H4 (cell line): ENCODE measurements at places on chromosomes 16 and 17. TPM values are rescaled to one million over a fixed set of nuclear protein-coding genes. Genes with fewer than 3 reads are reported as not detected.

DNA sequence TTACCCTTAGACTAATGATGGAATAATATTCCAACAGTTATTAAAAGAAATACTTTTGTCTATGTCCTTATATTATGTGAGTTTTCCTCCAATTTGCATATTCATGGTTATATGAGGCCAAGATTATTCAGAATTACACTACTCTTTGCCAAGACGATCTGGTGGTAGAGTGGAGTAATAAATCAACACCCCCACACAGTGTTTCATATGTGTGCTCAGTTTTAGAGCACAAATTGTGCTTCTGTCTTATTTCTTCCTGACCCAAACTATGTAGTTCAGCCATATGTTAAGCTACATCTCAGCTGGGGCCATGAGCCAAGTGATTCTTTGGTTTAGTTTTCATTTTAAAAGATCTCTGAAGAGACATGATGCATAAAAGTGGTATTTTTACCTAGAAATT lies 26.9 kb upstream of the PPM1E start:
- no peak for DNase-seq

Gene TMEM238L
- total RNA-seq: not detected in 2 replicates

Gene CCL14
- not detected in 2 replicates for total RNA-seq

DNA sequence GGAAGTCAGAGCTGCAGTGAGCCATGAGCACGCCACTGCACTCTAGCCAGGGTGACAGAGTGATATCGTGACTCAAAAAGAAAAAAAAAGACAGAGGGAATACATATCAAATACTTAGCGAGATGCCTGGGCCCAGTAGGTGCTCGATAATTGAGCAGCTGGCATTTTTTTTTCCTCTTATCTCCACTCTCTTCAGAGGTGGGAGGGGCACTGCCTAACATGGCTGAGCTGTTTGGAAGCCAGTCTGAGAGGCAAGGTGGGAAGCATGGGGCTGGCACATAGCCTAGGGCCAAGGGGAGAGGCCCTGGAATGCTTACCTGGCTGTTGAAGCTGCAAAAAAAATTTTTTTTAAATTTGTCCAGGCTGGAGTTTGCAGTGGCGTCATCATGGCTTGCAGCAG lies 38.4 kb downstream of the HIC1 start:
- DNase-seq: no peak

DNA sequence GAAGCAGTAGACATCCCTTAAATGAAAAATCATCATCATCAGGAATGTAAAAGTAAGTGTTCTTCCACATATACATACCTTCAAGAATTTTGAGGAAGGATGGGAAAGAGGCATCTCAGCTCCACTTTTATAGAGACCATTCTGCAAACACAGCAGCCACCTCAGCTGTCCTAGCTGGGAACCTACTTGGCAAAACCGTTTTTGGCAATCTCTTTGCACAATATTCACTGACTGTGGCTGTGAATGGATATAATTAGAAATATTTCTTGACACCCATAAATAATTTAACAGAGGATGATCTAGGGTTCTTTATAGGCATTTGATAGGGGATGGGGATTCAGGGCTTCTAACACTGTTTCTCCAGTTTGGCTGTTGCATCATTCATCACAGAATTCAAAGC lies at the start of gene MYH4:
MYH4 (minus strand) TSS at position 101 of the 400 bp plus-strand sequence. CDS start 2,814 bp downstream, outside the sequence.
- no peak for DNase-seq

GRCh38 chr17:5446786-5447185 lies 7.8 kb upstream of the C1QBP start:
- DNase-seq: no peak

Gene TNFRSF12A
- 312 and 417 TPM in 2 replicates for total RNA-seq

DNA sequence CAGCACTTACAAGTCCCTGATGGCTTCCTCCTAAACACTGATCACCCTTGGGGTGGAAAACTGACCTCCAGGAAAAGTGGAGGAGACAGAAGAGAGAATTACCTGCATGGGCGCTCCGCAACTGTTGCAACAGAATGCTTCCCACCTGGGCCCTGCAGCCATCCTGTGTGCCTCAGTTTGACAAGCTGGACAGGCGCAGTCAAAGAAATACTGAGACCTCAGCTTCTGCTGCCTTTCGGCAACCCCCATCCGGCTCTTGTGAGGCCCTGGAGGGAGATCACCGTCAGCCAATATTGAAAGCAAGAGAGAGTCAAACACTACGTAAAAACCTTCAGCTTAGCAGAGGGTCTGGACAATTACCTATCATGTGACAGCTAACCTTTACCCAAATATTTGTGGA lies 24.8 kb downstream of the SERPINF1 start:
- DNase-seq: no peak

- no peak for DNase-seq
Observed at GRCh38 chr17:17425591-17425990, 51.2 kb upstream of the MED9 start.

DNA sequence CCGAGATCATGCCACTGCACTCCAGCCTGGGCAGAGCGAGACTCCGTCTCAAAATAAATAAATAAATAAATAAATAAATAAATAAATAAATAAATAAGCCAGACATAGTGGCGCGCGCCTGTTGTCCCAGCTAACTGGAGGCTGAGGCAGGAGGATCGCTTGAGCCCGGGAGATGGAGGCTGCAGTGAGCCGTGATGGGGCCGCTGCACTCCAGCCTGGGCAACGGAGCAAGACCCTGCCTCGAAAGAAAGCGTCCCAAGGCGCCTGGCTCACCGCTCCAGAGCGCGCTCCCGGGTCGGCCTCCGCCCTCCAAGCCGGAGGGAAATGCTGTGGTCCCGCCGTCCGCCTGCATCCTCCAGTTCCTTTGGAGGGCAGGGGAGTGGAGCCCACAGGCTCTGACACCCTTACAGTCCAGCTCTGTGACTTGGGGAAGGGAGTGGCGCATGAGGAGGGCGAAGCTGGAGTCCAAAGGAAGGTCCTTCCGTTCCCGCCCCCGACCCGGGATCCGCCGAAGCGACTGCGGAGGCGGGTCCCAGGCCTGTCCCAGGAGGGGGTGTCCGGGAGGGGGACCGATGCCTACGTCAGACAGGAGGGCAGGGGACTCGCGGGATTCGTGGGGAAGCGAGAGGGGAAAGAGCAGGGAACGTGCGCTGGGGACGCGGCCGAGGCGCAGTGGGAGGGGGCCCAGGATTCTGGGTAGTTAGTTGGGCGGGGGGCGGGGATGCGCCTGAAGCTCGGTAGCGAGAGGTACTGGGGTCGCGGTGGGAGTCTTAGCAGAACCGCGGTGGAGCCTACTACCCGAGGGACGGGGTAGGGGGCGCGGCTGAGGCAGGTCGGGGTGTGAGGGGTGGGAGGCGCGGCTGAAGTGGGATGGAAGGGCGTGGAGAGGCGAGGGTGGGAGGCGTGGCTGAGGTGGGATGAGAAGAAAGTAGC lies 8.4 kb upstream of the TRPV2 start:
- DNase-seq: no peak
